ENCODE measurements at places on chromosomes 4 and X.

GRCh38 chr4:54852602-54853001, 194.8 kb downstream of the KIT start:
- no peak for DNase-seq

- DNase-seq = no peak
These were observed 195.9 kb upstream of the LDB2 start for GRCh38 chr4:17094159-17094875.

DNA sequence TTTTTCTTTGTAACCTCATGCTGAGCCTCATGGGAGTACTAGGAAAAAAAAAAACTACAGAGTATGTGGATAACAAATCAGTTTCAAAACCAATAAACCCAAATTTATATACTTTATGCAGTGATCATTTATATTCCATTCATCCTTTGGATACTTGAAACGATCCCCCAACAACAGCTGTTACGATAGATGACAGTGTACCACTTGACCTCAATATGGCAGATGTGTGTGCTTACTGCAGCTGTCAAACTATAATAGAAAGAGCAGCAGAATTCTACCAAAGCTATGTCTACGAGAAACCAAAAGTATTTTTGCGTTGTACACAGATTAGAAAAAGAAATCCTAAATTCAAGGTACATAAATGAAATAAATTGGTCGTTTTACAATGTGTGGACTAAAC, 337.8 kb downstream of the PDGFC start:
- no peak for DNase-seq

GRCh38 chr4:98226396-98226795, 34.8 kb upstream of the RAP1GDS1 start:
- no peak for DNase-seq

DNA sequence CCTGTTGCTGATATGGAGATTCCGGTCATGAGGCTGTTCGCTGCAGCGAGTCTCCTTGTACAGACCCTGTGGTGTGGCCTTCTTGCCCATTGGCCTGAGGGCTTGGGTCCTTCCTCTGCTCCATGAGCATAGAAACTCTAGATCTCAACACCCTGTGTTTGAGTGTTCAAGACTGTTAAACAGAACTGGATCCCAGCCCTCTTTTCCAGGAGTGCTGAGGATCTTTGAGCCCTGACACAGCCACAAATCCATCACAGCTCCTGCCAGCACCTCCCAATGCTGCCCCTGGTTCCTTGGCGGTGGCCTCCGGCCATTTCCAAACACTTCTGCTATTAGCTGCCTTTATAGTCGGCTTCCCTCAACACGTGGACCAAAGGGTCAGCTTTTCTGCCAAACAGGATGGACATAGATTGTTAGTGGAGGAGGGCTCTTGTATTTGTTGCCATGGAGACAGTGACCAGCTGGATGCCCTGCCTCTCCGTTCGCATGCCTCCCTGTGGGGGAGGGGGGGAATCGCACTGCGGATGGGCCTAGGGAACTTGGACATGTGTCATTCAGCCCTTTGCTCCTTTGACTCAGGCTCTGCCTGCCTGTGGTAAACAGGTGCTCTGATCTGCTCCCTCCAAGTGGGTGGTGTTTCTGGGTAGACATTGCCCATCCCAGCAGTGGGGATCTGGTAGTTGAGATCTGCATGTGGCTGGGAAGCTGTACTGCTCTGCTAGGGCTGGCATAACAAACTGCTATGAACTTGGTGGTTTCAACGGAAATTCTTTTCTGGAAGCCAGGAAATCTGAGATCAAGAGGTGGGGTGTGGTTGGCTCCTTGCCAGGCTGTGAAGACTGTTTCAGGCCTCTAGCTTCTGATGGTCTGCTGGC, 6.9 kb upstream of the WDR1 start:
- DNase-seq = no peak

- DNase-seq = peak; percentile 55
These were observed 20.1 kb upstream of the SASH3 start for GRCh38 chrX:129759576-129760061.

DNA sequence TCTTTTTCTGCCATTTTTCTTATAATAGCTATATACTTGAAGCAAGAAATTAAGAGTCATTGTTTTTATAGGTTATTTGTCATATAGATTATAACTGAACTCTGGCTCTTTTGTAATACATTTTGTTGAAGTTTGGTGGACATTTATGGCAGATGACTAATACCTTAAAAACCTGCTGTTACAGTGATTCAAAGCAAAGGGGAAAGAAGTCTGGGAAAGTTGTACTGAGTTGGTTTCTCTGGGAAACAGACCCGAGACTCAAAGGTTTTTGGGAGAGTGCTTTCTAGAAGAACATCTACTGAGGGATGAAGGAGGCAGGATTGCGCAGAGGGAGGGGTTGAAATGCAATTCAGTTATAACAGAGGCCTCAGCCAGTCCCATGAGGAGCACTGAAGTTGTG, 35.9 kb downstream of the NAP1L5 start:
- peak; percentile 81 for DNase-seq

- peak; percentile 11 for DNase-seq
These were observed 2.0 kb downstream of the NUDT11 start for GRCh38 chrX:51494409-51494808.

DNA sequence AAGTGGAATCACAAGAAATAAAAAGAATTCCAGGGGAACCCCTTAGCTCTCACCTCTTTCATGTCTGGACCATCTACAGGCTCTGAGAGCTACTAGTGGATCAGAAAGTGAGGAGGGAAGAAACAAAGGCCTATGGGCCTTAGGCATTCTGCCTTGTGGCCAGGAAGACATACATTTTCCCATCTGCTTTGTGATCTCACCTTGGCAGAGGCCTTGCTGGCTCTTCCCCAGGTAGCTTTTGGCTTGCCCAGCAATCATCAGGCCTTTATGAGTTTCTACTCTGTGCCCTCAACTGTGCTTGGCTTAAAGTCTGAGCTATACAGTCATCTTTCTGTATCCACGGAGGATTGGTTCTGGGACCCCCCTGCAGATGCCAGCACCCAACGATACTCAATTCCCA, 28.3 kb upstream of the CD99L2 start:
- no peak for DNase-seq

- DNase-seq = peak; percentile 53
These were observed 121.0 kb downstream of the KCNIP4 start for GRCh38 chr4:21827575-21827974.

DNA sequence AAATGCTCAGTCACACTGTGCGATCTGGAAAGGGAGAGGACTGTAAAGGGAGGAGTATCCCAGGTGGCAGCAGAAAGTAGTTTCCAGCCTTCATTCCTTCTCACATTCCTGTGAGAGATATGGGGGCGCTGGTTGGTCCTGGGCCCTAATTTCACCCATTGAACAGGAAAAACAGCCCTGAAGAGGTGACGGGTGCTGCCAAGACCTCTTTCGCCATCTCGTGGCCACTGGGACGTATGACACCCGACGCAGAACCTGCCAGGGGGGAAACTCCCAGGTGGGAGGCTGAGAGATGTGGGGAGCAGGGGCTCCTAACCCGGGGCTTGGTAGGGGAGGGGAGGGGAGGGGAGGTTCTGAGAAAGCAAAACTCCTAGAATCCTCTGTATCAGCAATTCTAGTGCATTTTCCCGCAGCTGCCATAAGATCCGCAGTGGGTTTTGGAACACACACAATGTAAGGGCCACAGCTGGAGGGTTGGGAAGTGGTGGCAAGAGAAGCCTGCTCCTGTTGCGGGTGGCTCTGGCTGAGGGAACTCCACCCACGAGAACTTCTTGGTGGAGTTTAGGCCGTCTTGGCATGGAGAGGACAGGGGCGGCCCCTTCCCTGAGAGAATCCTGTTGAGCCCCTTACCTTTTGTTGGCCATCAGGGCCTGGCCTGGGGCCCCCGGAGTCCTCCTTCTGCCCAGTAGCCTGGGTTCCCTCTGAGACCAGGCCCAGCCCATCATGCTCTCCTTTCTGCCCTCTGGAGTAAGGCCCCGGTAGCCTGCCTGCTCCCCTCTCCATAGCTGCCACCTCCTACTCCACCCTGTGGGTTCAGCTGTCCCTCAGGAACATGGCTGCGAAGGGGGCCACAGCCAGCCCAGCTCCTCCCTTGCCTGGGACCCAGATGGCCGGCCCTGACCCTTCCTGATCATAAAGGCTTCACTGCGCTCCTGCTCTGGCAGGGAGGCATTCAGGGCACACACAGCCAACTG, 134.1 kb downstream of the OR13H1 start:
- DNase-seq = peak; percentile 57

- DNase-seq = no peak
These were observed 19.1 kb upstream of the TMEM165 start for GRCh38 chr4:55376698-55377097.

DNA sequence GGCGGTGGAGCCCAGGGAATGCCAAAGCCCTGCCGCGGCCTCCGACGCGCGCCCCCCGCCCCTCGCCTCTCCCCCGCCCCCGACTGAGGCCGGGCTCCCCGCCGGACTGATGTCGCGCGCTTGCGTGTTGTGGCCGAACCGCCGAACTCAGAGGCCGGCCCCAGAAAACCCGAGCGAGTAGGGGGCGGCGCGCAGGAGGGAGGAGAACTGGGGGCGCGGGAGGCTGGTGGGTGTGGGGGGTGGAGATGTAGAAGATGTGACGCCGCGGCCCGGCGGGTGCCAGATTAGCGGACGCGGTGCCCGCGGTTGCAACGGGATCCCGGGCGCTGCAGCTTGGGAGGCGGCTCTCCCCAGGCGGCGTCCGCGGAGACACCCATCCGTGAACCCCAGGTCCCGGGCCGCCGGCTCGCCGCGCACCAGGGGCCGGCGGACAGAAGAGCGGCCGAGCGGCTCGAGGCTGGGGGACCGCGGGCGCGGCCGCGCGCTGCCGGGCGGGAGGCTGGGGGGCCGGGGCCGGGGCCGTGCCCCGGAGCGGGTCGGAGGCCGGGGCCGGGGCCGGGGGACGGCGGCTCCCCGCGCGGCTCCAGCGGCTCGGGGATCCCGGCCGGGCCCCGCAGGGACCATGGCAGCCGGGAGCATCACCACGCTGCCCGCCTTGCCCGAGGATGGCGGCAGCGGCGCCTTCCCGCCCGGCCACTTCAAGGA, at the start of gene FGF2:
Gene FGF2, plus strand, starts transcription at position 279 of the 705 bp plus-strand sequence. Its CDS starts 344 bp downstream, at position 623.
- DNase-seq = peak; percentile 21

GRCh38 chrX:38975368-38975942, 174.2 kb downstream of the MID1IP1 start:
- no peak for DNase-seq

DNA sequence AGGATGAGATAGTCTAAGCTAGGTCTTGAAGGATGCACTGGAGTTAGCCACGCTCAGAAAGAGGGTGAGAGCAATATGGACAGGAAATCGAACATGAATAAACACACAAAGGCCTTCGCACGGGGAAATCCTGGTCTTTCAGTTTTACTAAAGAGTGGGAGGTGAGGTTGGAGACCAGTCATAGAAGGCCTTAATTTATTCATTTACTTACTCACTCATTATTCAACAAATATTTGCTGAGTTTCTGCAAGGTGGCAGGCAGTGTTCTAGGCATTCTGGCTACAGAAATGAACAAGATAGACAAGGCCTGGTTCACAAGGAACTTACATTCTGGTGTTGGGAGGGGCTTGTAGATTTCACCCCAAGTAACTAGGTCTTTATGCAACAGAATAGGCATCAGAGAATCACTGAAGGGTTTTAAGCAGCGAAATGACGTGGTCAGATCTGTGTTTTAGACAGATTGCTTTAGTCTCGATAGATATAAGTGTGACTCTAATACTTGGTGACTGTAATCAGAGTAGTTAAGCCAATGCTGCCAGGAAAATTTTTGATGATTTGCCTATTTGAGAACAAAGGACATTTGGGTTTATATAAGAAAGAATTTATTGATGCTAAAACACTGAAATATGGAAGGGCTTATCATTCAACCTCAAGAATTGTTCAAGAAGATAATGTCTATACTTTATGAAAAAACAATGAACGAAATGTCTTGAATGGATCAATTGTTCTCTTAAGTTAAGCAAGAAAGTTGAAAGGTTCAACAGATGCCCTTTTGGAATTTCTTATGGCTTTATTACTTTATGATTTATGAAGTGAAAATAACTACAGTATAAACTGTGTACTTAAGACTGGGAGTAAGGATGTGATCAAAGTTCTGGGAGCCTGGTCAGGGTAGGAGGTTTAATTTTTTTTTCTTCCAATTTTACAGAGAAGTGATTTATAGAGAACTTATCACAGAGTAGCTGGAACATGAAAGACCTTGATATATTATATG, 184.4 kb upstream of the CASK start:
- DNase-seq = no peak

DNA sequence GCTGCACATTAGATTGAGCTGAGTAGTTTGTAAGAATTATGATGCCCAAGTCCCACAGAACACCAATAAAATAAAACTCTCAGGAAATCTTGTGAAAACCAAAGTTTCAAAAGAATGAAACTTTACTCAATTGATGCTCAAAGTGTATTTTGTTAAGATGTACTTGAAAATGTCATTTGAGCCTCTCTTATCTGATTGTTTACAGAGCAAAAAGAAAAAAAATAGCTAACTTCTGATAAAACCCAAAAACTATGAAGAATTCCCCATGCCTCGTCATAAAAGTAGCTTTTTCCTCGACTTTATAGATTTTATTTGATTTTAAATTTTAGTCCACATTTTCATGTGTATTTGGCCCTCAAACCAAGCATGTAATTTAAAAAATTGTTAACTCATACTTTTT, 521.5 kb upstream of the FTHL17 start:
- DNase-seq = no peak

DNA sequence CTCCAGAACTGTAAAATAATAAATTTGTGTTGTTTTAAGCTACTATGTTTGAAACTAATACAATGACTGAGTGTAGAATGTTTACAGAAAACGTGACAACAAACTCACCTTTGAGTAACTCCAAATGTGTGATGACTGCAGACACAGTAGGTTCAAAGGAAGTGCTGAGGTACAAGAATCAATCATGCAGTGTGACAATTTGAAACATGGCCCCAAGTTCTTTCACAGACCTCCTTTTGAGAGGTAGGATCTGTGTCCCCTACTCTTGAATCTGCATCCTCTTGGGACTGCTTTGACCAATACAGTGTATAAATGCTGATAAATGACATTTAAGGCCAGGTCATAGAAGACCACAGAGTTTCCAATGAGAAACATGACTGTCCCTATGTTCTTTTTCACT, 667.7 kb upstream of the DIPK2B start:
- DNase-seq = no peak

DNA sequence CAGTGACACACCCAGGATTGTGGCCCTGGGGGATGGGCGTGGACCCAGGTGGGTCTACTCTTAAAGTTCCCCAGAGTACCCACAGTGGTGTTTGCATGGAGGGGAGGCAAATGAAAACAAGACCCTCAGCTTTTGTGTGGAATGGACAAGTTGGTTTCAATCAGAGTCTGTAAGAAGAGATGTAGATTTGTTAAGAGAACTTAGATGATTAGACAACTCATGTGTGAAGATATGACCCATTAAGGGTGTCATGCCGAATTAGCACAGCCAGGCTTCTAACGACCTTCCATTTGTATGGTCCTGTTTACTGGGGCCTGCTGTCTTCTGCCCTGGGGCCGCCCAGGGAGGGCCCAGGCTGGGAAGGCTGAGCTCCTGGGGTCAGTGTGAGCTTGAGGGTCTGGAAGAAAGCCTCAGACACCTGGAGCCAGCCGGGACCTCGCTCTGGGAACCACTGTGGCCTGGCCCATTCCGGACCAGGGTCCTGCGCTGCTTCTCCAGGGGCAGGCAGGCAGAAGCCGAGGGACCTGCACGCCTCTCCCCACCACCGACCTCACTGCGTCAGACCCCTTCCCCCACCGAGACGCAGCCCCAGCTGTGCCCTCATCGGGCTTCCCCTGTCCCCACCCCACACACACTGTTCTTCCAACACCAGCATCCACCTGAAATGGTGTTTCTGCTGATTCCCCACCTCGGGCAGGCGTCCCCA, 20.4 kb downstream of the UVSSA start:
- no peak for DNase-seq
